Foreskin keratinocyte (primary cell): ENCODE measurements at places on chromosomes 5 and 9. TPM values are rescaled to one million over a fixed set of nuclear protein-coding genes. Genes with fewer than 3 reads are reported as not detected.

Gene CXXC5
- polyA plus RNA-seq = 0.84 and 0.94 TPM in 2 replicates

Gene FBP2
- not detected in 2 replicates for polyA plus RNA-seq

Gene LRRC19
- not detected in 2 replicates for polyA plus RNA-seq

Gene NUTM2G
- polyA plus RNA-seq = not detected in 2 replicates

Gene EPB41L4B
- 2.9 and 3.7 TPM in 2 replicates for polyA plus RNA-seq

Gene ANKRD31
- polyA plus RNA-seq = 0.01 and 0.03 TPM in 2 replicates

Gene IL5
- not detected in 2 replicates for polyA plus RNA-seq

Gene PRSS3
- 127 and 247 TPM in 2 replicates for polyA plus RNA-seq

Gene ZCCHC9
- 25.5 and 27.8 TPM in 2 replicates for polyA plus RNA-seq

Gene LCN12
- polyA plus RNA-seq = 0.15 and 0.16 TPM in 2 replicates

Gene C9
- polyA plus RNA-seq = not detected in 2 replicates

Gene PLCXD3
- polyA plus RNA-seq = not detected in 2 replicates

Gene CER1
- polyA plus RNA-seq = not detected in 2 replicates

Gene WDR31
- polyA plus RNA-seq = 0.31 and 0.64 TPM in 2 replicates

Gene MARCOL
- polyA plus RNA-seq = not detected in 2 replicates

Gene STPG3
- polyA plus RNA-seq = not detected in 2 replicates

Gene PTPRD
- 0.01 TPM in 1 of 2 replicates, not detected in the other for polyA plus RNA-seq

Gene SPATA31D4
- not detected in 2 replicates for polyA plus RNA-seq

Gene CEL
- polyA plus RNA-seq = 0.44 and 0.70 TPM in 2 replicates

Gene IL4
- not detected in 2 replicates for polyA plus RNA-seq

Gene SHISAL2B
- polyA plus RNA-seq = not detected in 2 replicates

Gene CRHBP
- not detected in 2 replicates for polyA plus RNA-seq

Gene HRH2
- not detected in 2 replicates for polyA plus RNA-seq

Gene FGF18
- 0.06 TPM in 1 of 2 replicates, not detected in the other for polyA plus RNA-seq

Gene IL9
- polyA plus RNA-seq = not detected in 2 replicates

Gene CCDC192
- polyA plus RNA-seq = not detected in 2 replicates

Gene PCDHB14
- polyA plus RNA-seq = 0.03 TPM in 1 of 2 replicates, not detected in the other

Gene OCLN
- 0.73 and 0.78 TPM in 2 replicates for polyA plus RNA-seq
